Activated naive CD4-positive, alpha-beta T cell treated with anti-CD3 and anti-CD28 coated beads for 36 hours (primary cell): ENCODE measurements at places on chromosomes 2 and 18. TPM values are rescaled to one million over a fixed set of nuclear protein-coding genes. Genes with fewer than 3 reads are reported as not detected.

Gene CNTNAP5
- total RNA-seq: not detected

Gene SLC11A1
- not detected for total RNA-seq

Gene RNF152
- total RNA-seq: 0.17 TPM

Gene CDH7
- not detected for total RNA-seq

Gene UGT1A4
- total RNA-seq: not detected

Gene RMC1
- total RNA-seq: 26.2 TPM

Gene NCKAP5
- not detected for total RNA-seq

Gene BUB1
- 107 TPM for total RNA-seq

Gene ALKAL2
- total RNA-seq: not detected

Gene ACKR3
- 0.45 TPM for total RNA-seq

Gene SRD5A2
- total RNA-seq: not detected
